ENCODE measurements at places on chromosomes 7 and 10. TPM values are rescaled to one million over a fixed set of nuclear protein-coding genes. Genes with fewer than 3 reads are reported as not detected.

Gene SLF2
- total RNA-seq = 37.0 TPM

DNA sequence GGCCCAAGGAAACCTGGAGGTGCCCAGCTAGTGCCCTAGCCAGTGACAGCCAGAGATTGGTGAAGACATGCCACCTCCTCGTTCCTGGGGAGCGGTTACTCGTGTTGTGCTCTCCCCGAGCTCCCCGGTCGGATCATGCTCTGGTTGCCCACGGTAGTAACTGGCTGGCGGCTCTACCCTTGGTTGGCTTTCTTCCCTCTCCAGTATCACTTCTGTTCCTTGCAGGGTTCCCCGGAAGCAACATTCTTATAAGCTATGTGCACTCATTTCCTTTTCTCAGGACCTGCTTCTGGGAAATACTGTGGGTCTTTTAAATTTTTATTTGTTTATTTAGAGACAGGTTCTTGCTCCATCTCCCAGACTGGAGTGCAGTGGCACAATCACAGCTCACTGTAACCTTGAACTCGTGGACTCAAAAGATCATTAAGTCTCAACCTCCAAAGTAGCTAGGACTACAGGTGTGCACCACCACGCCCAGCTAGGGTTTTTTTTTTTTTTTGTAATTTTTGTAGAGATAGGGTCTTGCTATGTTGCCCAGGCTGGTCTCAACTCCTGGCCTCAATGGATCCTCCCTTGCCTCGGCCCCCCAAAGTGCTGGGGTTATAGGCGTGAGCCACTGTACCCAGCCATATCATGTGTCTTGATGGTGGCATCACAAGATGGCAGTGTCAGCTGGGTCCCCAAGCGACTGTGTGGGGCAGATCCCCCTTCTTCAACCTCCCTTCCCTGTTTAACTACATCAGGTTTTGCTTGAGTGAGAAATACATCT is 6.9 kb upstream of the CALHM1 start:
- no peak for DNase-seq

Gene CPA2
- total RNA-seq = not detected

DNA sequence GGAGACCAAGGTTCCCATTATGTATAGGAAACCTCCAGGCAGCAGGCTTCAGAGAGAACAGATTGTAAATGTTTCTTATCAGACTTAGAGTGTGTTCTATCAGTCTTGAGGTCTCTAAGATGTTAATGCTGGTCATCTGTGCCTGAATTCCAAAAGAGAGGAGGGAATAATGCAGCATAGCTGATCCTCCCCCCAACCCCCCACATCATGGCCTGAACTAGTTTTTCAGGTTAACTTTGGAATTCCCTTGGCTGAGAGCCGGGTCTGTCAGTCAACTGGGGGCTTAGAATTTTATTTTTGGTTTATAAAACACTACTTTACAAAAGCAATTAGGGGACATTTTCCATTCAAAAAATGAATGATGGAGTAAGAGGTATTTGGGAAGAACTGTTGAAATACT is 184.3 kb downstream of the NEBL start:
- no peak for DNase-seq

Gene SPDYE9
- not detected for total RNA-seq

DNA sequence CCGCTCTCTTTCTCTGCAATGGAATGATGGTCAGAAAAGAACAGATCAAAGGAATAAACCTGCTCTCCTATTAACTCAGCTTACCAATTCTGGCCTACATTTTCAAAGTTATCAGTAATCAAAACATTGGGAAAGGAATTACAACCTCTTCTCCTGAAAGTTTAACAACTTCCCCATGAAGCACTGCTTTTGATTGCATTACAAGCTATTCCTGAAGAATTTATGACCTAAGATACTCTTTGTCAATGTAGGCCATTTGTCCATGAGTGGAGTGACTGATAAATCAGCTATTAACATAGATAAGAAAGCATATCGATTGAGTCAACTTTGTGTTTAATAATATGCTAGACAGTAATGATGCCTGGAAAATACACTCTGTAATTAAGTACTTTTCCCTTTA is 271.7 kb upstream of the C7orf33 start:
- DNase-seq = no peak

Gene LIPK
- total RNA-seq = not detected

GRCh38 chr10:97701438-97702069 is 12.0 kb upstream of the MARVELD1 start:
- peak; percentile 73 for DNase-seq

Gene FKBP6
- total RNA-seq = not detected

DNA sequence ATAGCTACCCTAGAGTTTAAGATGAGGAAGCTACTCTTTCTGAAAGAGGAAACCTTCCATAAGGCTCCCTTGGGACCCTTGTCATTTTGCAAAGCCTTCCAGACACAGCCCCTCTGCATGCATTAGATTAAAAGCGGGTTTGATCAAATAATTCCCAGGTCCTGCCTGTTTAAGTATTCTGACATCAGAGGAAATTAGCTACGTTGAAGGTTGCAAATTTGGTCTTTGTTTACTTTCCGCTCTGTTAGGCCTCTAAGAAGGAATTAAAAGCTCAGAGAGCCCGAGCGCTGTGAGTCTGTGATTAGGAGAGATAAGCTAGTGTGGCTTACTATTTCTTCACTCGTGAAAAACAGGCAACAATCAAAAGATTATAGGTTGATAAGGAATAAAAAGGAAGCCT is 1.4 kb upstream of the THSD7A start:
- no peak for DNase-seq

Gene MCM10
- total RNA-seq = 27.9 TPM

DNA sequence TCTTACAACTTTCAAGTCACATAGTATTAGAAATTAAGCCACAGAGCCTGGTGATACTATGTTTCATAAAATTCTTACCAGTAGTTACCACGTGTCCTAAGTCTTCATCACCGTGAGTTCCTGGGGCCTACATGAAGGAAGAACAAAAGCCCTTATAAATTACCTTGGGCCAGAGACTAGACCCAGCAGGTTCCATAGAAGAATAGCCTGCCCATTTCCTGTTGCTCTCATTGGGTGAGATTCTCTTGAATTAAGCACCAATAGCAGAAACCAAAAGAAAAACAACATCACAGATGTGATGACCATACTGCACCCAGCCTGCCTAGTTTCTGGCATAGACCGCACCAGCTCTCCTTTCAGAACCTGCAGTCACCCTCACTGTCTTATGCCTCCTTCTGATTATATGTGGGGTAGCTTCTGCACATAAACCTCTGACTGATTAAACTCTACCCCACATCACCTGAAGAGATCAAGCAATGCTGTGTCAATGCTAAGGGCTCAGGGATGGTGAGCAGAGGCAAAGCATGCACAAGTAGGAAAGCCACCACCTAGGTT is 18.0 kb upstream of the SEM1 start:
- DNase-seq = no peak

Gene RBM20
- 2.7 TPM for total RNA-seq

- DNase-seq = no peak
Measured at GRCh38 chr7:17313194-17313593, 14.7 kb downstream of the AHR start.

DNA sequence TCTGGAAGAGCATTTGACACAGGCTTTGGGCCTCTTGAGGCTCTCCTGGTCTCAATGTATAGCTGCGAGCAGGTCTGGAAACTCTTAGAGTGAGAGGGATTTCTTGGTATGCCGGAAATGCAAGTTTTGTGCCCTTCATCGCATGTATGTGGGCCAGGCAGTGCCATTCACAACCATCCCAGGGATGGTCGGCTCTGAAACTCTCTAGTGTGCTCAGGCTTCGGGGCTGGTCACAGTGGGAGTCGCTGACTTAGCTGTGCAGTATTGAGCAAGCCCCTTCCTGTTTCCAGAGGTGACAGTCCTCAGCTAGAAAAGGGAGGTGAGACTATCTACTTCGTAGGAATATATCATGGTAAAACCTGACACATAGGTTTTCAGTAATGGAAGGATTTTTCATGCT is 2.0 kb upstream of the AOAH start:
- DNase-seq = no peak

Measured in G401 (cell line).